ENCODE measurements at places on chromosomes 3 and 15. TPM values are rescaled to one million over a fixed set of nuclear protein-coding genes. Genes with fewer than 3 reads are reported as not detected.

GRCh38 chr3:134775831-134776230, 19.2 kb upstream of the EPHB1 start:
- DNase-seq, result no peak

GRCh38 chr3:171194965-171195364, 168.4 kb upstream of the SLC2A2 start:
- no peak for DNase-seq

The TEX55 gene
- not detected for polyA plus RNA-seq

DNA sequence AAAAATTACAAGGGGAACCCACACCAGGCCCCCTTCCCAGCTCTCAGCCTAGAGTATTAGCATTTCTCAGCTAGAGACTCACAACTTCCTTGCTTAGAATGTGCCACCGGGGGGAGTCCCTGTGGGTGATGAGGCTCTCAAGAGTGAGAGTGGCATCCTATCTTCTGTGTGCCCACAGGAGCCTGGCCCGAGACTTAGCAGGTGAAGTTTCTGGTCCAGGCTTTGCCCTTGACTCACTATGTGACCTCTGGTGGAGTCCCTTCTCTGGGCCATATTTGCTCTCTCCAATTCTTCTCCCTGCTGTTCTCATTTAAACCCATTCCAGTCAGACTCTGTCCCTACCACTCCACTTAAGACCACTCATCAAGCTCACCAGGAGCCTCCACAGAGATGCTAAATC, 18.1 kb downstream of the CLK3 start:
- DNase-seq, result no peak

- no peak for DNase-seq
Measured at GRCh38 chr15:77064539-77065308, 6.2 kb downstream of the TSPAN3 start.

The TMEM158 gene
- polyA plus RNA-seq, result 1.8 TPM

The TFDP2 gene
- 58.6 TPM for polyA plus RNA-seq

GRCh38 chr3:10238345-10239183, 9.7 kb upstream of the TATDN2 start:
- DNase-seq, result no peak

- DNase-seq, result no peak
Measured at GRCh38 chr15:59352683-59353082, 20.0 kb downstream of the MYO1E start.

The HAPLN3 gene
- 4.1 TPM for polyA plus RNA-seq

- DNase-seq, result no peak
Measured at GRCh38 chr3:191901741-191902140, 440.8 kb downstream of the PYDC2 start.

DNA sequence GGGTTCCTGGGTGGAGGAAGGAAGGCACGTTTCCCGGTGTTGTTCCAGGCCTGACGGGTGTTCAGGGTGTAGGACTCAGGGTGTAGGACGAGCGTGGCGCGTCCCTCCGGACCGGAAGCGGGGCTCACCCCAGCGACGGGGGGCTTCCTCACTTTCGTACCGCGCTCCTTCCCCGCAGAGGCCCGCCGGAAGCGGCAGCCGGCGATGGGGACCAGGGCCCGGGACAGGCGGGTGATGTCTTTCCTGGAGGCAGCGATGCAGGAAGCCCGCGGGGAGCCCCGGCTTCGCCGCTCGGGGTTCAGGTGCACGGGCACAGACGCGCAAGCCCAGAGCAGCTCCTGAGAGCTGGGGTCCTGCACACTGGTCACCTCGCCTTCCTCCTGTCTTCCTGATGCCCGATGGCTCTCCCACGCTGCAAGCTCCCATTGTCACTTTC, 13.4 kb downstream of the FOXL2NB start:
- no peak for DNase-seq

GRCh38 chr15:75817138-75817935, 25.9 kb upstream of the UBE2Q2 start:
- DNase-seq, result no peak
